ENCODE measurements at places on chromosomes 2 and 18.

DNA sequence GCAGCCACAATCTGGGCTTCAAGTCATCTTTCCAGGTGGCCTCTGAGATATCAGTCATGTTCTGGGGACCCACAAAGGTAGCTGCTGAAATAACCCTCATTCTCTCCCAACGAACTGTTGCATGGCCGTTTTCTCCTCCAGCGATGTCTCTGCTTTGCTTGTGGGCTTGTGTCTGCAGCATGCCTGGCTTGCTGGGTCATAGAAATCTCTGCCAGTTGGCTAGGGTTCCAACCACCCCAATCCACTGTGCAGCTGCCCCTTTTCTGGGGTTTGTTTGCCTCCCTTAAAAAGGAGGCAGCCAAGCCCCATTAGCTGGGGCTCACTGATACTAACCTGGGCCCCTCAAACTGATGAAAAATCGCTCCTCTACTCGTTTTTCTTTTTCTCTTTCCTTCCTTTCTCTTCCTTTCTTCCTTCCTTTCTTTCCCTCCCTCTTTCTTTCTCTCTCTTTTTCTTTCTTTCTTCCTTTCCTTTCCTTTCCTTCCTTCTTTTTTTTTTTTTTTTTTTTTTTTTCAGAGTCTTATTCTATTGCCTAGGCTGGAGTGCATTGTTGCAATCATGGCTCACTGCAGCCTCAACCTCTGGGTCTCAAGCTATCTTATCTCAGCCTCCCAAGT, 680.0 kb downstream of the EPHA4 start:
- DNase-seq, result no peak

GRCh38 chr2:144607891-144608521, 88.1 kb upstream of the ZEB2 start:
- DNase-seq, result no peak

DNA sequence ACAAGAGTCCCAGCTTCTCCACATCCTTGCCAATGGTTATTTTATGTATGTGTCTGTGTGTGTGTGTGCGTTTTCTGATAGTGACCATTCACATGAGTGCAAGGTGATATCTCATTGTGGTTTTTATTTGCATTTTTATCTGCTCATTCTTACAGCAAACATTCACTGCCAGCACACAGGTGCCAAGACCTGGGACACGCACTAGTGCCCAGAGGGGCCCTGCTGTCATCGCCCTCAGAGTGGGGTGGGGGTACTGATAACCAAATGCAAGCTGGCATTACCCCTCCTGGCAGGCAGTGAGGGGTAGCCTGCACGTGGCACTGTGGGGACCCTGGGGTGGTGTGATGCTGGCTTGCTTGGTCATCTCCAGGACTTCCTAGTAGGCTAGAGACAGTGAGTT, 285.4 kb downstream of the LPIN1 start:
- DNase-seq, result no peak

DNA sequence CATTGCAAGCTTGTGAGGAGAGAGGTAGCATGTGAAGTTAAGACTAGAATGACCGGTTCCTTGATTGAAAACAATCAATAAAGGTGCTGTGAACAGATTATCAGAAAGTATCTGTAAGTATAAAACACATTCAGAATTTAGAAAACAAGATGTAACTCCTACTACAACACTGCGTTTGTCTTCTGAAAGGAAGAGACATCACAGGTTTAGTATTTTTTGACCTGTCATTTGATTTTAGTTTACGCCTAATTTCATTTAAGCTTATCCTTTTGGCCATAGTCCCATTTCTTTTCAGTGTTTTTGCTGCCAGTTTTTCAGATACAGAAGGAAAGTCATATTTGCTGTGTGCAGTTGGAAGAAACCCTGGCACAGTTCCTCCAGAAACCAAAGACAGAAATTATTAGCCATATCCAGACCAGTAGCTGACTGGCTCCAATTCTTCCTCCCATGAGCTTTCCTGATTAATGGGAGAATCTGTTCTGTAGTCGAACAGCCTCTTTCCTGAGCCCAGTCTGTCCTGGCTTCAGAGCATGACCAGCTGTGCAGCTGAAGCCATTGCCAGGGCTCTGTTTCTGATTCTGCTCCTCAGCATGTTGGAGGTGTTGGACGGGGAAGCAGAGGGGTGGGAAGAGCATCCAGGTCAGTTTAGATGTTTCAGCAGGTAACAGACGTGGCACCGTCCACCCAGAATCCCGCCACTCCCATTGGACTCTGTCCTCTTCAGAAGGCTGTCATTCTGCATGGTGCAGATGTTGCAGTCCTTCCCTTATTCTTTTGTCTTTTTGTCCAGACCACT, 61.0 kb downstream of the CRIM1 start:
- no peak for DNase-seq

GRCh38 chr2:141497272-141497671, 633.5 kb downstream of the LRP1B start:
- no peak for DNase-seq

- DNase-seq, result no peak
These were observed 37.8 kb downstream of the VIT start for GRCh38 chr2:36734304-36734703.

- no peak for DNase-seq
These were observed 216.8 kb downstream of the CAMKMT start for GRCh38 chr2:44578471-44579093.

- no peak for DNase-seq
These were observed 33.3 kb downstream of the THAP4 start for GRCh38 chr2:241603686-241604085.

GRCh38 chr18:32317651-32318050, 127.8 kb downstream of the MEP1B start:
- DNase-seq, result no peak

DNA sequence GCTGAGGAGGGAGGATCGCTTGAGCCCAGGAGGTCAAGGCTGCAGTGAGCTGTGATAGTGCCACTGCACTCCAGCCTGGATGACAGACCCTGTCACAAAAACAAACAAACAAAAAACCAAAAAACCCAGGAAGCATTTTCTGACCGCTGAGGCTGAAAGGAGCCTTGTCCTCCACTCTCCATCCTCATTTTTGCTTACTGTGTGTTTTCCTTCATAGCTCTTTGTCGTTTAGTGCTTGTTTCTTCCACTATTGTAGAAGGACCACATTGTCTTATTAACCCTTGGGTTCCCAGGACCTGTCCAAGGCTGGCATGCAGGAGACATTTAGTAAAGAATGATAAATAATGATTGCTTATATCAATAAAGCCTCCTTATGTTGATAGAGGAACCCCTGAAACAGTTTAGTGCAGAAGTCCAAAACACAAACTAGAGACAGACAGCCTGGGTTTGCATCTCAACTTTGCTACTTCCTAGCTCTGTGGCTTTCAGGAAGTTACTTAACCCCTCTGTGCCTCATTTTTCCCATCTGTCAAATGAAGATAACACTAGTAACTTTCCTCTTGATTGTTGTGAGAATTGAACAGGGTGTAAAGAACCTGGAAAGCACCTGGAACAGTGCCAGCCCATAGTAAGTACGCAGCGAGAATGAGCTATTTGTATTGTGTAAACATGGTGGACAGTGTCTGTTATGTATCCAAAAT, 126.0 kb downstream of the LPIN1 start:
- DNase-seq, result no peak
